ENCODE measurements at places on chromosomes 12 and 14.

- DNase-seq: no peak
These were observed 62.6 kb downstream of the DUSP6 start for GRCh38 chr12:89289720-89290119.

GRCh38 chr14:66444271-66444927 is 41.8 kb upstream of the CCDC196 start:
- DNase-seq: no peak

DNA sequence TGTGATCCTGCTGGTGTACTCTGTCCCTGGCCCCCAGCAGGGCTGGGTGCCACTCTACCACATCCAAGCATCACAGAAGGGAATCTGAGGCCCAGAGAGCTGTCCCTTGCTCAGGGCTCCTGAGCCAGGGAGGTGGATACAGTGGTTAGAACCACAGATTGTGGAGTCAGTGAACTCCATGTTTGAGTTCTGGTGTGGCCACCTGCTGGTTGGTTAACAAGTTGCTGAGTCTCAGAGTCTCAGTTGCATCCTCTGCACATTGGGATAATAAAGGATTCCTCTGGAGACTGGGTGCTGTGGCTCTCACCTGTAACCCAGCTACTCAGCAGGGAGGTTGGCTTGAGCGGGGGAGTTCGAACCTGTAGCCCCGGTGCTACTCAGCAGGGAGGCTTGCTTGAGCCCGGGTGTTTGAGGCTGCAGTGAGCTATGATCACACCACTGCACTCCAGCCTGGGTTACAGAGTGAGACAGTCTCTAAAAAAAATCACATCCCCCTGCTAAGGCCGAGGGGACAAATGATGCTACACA is 39.4 kb downstream of the MVK start:
- DNase-seq: no peak

- no peak for DNase-seq
These were observed 120.9 kb upstream of the FOXN3 start for GRCh38 chr14:89537911-89538310.

GRCh38 chr12:87238466-87238865 is 790.7 kb downstream of the C12orf50 start:
- DNase-seq: no peak

- DNase-seq: no peak
These were observed 12.4 kb upstream of the PCNX1 start for GRCh38 chr14:70894868-70895267.

All from stimulated activated CD8-positive, alpha-beta memory T cell treated with anti-CD3 and anti-CD28 coated beads, Interleukin-2, amount 100 ng/mL, for 1 hour (primary cell).